A549 (cell line): ENCODE measurements at places on chromosomes 16 and 17.
A peak's percentile ranks its signal among the peaks of the same experiment; 100 is the strongest.

DNA sequence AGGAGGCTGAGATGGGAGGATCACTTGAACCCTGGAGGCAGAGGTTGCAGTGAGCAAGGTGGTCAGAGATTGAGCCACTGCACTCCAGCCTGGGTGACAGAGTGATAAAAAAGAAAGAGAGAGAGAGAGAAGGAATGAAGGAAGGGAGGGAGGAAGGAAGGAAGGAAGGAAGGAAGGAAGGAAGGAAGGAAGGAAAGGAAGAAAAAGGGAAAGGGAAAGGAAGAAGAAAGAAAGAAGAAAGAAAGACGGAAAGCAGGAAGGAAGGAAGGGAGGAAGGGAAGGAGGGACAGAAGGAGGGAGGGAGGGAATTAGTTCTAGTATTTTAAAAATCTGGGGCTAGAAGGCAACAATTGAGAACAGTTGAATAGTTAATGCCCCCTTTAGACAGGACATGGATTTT, 161.5 kb upstream of the CACNG3 start:
- no peak for DNase-seq

DNA sequence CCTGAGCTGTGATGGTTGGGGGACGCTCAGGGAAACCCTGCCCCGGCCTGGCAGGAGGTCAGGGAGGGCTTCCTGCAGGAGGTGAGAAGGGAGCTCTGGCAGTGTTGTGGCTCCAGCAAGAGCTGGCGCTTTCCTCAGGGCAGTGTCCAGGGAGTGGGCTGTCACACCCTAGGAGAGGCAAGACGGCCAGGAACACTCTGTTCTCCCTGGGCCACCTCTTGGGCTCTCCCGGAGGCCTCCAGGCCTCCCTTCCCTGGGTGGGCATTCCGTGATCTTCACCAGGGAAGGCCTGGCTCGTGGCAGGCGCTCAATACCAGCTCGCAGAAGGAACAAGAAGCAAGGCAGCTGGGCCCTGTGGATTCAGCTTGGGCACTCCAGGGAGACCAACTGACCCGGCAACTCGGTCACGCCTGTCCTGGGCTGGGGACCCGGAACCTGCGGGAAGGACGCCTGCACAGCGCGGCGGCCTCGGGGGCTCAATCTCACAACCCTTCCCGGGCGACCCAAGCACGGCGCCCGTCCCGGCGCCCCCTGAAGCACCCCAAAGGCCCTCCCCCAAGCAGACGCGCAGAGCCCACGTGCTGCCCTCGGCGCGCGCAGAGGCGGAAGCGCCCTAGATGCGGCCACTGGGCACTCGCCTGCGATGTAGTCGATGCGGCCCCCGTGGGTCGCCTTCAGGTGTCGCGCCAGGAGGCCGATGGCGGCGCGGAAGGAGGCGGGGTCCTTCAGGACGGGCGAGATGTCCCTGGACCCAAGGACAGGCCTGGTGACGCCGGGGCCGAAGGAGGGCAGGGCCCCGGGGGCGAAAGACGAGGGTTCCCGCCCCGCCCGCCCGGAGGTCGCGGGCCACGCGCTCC, 588 bp downstream of the APRT start:
- peak; percentile 41 for DNase-seq

DNA sequence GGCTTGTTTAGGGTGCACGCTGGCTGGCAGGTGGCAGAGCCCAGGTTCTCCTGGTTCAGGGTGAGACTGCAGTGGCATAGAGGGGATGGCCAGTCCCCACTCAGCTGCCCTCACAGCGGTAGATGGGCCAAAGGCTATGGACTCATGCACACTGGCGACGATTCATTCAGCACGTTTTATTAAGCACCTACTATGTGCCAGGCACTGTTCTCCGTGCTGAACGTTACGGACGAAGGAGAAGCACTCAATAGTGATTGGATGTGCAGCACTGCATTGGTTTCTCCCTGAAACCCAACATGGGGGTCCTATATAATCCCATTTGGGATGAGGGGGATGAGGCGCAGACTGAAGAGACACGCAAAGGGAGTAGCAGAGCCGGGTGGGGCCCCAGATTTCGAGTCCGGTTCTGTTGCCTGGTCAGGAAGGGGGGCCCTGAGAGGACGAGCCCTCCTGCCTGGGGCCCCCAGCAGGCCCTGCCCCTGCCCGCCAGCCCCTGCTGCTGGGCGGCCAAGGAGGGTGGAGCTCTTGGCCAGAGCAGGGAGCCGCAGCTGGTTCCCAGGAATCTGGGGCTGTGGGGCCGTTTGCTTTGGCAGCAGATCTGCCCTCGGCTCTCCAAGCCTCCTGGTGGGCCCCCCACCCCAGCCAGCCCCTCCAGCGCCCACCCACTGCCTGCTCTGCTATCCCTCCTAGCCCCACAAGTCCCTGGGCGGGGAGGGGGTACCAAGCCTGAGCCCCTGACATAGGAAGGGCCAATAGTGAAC, 8.8 kb downstream of the GLIS2 start:
- no peak for DNase-seq

DNA sequence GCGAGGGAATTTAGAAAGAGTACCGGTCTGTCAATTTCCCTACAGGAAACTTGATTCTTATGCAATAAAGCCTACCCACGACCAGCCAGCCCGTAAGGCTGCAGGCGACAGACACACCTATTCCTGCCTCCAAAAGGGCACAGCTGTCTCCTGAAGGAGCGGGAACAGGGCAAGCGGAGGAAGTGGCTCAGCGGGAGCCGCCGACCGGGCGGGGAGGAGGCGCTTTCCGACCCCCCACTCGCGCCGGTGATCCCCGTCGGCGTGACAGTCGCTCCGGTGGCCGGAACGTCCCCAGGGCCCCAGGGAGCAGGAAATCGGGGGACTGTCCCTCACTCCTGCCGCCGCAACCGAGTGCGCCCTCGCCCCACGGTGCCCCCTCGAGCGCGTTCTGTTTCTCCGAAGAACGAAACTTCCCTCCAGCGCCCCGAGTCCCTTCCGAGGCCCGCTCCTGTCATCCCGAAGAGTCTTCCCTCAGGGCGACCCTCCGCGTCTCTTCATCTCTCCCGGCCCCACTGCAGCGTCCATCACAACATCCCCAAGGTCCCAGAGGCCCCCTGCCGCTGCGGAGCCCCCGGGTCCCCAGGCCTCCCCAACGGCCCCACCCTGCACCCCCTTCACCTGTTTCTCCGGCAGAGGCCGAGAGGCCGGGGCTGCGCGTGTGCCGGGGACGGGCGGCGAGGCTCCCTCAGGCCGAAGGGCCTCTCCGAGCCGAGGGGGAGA, 421 bp downstream of the STAT3 start:
- no peak for DNase-seq

- no peak for DNase-seq
Observed at GRCh38 chr16:80594756-80595155, 54.0 kb downstream of the DYNLRB2 start.
